Type B pancreatic cell (in vitro differentiated cells): ENCODE measurements at places on chromosomes 2 and 18. TPM values are rescaled to one million over a fixed set of nuclear protein-coding genes. Genes with fewer than 3 reads are reported as not detected.
A peak's percentile ranks its signal among the peaks of the same experiment; 100 is the strongest.

CCDC85A gene
- 2.1 and 5.4 TPM in 2 replicates for total RNA-seq

REG3G gene
- 0.33 and 0.87 TPM in 2 replicates for total RNA-seq

DNA sequence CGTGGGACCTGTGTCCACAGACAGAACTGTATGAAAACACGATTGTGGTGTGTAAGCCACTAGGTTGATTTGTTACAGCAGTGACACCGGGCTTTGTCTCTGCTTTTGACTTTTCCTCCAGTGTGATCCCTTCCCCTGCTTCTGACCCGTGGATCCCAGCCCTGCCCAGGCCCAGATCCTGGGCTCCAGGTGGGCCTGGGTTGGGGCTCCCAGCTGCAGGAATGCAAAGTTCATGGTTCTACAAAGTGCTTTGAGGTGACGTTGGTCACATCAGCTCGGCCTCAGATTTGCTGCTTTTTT lies 26.8 kb downstream of the HPCAL1 start:
- H3K27me3 ChIP-seq: no peaks in the 10 kb centered on the region
- peaks cover 52% of the 10 kb centered on the region for H3K4me1 ChIP-seq
- no peaks in the 10 kb centered on the region for H3K36me3 ChIP-seq
- no peak overlapping the region for H3K27ac ChIP-seq
- no peak overlapping the region for H3K4me3 ChIP-seq

- H3K36me3 ChIP-seq: peaks cover 10% of the 10 kb centered on the region
- peaks cover 30% of the 10 kb centered on the region for H3K4me1 ChIP-seq
- no peak overlapping the region for H3K27ac ChIP-seq
- no peak for DNase-seq
- no peaks in the 10 kb centered on the region for H3K27me3 ChIP-seq
- H3K4me3 ChIP-seq: no peak overlapping the region
Observed at GRCh38 chr2:221517696-221518151, 54.4 kb downstream of the EPHA4 start.

GRCh38 chr2:173087214-173087581 lies 11.6 kb downstream of the MAP3K20 start:
- H3K36me3 ChIP-seq: peaks cover 7% of the 10 kb centered on the region
- no peak overlapping the region for H3K4me3 ChIP-seq
- DNase-seq: no peak
- H3K27ac ChIP-seq: no peak overlapping the region
- no peaks in the 10 kb centered on the region for H3K27me3 ChIP-seq

GRCh38 chr2:189178726-189179569 lies 613 bp downstream of the COL5A2 start:
- H3K27me3 ChIP-seq: peaks cover 4% of the 10 kb centered on the region
- H3K27ac ChIP-seq: peak overlapping the region; percentile 73
- peak overlapping the region; percentile 92 for H3K4me3 ChIP-seq
- no peak for DNase-seq
- no peaks in the 10 kb centered on the region for H3K36me3 ChIP-seq

DNA sequence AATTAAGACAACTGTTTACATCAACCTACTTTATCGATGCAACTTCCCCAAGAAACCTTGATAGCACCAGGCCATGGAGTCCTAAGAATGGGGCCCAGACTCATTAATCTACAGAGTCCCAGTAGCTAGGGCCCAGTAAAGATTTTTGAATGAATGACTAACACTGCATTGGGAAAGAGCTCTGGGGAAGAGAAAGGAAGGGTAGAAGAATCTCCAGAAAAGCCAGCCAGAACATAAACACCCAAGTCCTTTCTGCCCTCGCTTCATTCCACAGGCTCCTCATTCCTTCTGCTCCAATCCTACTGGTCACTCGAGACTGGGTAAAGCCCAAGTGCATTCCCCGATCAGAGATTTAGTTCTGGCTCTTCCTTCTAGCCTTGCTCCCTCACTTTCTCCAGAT lies 44.3 kb downstream of the CYRIA start:
- DNase-seq: no peak
- peak overlapping the region; percentile 77 for H3K27ac ChIP-seq
- H3K4me1 ChIP-seq: peaks cover 18% of the 10 kb centered on the region

DNA sequence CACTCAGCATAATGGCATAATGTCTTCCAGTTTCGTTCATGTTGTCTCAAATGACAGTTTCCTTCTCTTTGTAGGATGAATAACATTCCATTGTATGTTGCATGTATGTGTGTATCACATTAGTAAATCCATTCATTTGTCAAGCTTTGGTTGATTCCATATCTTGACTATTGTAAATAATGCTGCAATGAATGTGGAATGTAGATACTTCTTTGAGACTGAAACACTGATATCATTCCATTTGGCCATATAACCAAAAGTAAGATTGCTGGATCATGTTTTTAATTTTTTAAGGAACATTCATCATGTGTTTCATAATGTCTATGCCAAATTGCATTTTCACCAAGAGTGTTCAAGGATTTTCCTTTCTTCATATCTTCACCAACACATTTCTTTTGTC lies 1711.4 kb upstream of the PIK3C3 start:
- H3K27me3 ChIP-seq: no peaks in the 10 kb centered on the region
- H3K36me3 ChIP-seq: no peaks in the 10 kb centered on the region
- no peak for DNase-seq
- no peaks in the 10 kb centered on the region for H3K4me1 ChIP-seq
- no peak overlapping the region for H3K27ac ChIP-seq
- H3K4me3 ChIP-seq: no peak overlapping the region

DNA sequence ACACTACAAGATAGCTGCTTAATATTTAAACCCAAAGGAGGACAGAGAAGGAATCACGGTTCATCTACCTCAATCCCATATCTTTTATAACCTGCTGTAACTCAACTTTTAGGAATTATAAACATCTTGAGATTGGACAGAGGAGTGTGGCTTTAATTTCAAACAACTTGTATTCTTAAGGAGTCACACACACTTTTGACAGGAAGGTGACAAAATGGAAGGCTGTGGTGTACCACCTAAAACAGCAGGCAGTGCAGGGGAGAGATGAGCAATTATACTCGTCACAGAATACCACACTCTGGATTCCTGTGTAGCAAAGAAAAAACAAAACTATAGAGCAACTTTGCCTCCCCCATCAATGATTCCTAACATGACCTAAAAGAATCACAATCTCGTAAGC lies 194.8 kb downstream of the ZEB2 start:
- H3K4me1 ChIP-seq: peaks cover 11% of the 10 kb centered on the region
- no peak for DNase-seq
- no peak overlapping the region for H3K27ac ChIP-seq
- peaks cover under 1% of the 10 kb centered on the region for H3K27me3 ChIP-seq
- H3K4me3 ChIP-seq: no peak overlapping the region
